ENCODE measurements at places on chromosomes 12 and 14.

DNA sequence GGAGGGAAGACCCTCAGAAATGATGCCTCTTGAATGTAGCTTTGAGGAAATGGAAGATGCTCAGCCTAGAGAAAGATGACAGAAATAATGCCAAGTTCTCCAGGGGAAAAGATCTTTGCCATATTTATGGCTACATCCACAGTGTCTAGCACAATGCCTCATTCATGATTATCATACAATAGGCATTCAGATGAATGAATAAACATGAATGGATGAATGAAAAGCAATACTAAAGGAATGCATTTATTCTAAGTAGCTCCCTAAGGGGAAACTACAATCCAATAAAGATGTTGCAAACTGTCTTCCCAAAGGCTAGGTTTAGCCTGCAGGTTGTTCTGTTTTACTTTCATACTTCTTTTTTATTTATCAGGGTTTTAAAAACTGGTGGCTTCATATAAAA is 12.0 kb downstream of the TMTC1 start:
- no peaks in the 10 kb centered on the region for H3K36me3 ChIP-seq
- no peaks in the 10 kb centered on the region for H3K27me3 ChIP-seq
- DNase-seq: no peak
- H3K4me1 ChIP-seq: no peaks in the 10 kb centered on the region
- H3K27ac ChIP-seq: no peak overlapping the region

DNA sequence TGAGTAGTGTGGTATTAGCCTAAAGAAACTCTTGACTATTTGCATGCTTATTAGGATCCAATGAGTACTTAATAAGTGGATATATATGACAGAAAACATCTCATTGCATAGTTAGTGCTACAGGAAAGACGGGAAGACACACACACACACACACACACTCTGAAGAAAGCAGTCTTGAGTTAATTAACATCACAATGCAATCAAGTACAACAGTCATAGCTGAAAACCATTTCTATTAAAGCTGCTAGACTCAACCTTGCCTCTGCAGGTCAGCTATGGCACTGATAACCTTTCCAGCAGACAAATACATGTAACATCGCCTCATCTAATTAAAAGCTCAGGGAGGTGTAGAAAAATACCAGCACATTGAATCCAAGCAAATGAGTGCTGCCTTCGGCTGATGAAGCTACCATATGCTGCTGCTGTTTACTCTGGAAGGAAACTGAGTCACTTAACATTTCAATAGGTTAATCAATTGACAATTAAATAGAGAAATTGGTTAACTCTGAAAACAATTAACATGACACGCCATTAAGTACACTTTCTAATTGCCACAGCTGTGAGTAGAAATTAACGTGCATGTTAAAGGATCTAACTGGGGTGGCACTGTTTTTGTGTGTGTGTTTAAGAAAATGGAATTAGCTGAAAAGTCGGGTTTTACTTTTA is 93.2 kb upstream of the OTX2 start:
- no peaks in the 10 kb centered on the region for H3K36me3 ChIP-seq
- no peak overlapping the region for H3K4me3 ChIP-seq
- H3K27me3 ChIP-seq: no peaks in the 10 kb centered on the region
- H3K4me1 ChIP-seq: no peaks in the 10 kb centered on the region
- no peak for DNase-seq

GRCh38 chr12:19675361-19675760 is 236.1 kb downstream of the AEBP2 start:
- no peaks in the 10 kb centered on the region for H3K4me1 ChIP-seq
- no peak overlapping the region for H3K27ac ChIP-seq
- no peak overlapping the region for H3K4me3 ChIP-seq
- H3K36me3 ChIP-seq: no peaks in the 10 kb centered on the region
- DNase-seq: no peak
- H3K27me3 ChIP-seq: no peaks in the 10 kb centered on the region

- DNase-seq: no peak
- no peaks in the 10 kb centered on the region for H3K36me3 ChIP-seq
- no peaks in the 10 kb centered on the region for H3K4me1 ChIP-seq
- H3K27me3 ChIP-seq: no peaks in the 10 kb centered on the region
- no peak overlapping the region for H3K27ac ChIP-seq
Measured at GRCh38 chr12:118436002-118436730, 59.8 kb downstream of the SUDS3 start.

DNA sequence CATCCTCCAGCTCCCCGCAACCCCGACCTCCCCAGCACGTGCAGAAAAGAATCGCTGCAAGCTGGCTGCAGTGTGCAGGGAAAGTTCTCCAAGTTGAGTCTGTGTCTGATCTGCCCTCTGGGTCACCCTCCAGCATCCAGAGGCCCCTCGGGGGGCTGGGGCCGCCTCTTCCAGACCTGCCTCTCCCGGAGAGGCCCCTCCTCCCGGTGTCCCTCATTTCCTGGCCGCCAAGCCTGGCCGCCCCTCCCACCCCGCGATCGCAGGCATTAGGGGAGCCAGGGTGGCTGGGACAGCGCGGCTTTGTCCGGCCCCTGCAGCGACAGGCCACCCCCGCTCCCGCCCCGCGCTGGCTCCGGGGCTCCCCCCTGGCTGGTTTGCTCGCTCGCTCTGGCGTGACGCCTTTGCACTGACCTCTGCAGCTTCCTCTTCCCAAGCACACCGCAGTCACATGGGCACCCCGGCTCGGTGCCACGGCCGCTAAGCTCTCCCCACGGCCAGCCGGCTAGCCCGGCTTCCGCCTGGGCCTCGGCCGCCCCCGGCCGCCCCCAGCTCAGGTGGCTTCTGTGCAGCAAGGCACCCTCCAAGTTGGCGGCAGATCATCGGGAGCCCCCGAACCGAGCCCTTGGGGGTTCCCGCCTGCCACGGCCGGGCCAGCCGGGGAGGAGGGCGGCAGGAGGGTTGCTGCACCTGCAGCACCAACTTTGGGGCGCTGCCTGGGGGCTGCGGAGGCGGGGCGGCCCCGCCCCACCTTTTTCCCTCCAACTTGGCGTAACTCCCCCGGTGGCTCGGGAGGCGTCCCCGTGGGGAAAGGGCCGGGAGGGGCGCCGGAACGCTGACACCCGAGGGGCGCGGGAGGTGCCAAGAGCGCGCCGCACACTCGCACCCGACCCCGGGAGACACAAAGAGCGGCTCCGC is 43.7 kb downstream of the KDM2B start:
- H3K27me3 ChIP-seq: no peaks in the 10 kb centered on the region
- peaks cover 15% of the 10 kb centered on the region for H3K4me1 ChIP-seq
- peak overlapping the region; percentile 69 for H3K4me3 ChIP-seq
- peak overlapping the region; percentile 87 for H3K27ac ChIP-seq
- H3K36me3 ChIP-seq: no peaks in the 10 kb centered on the region

- no peak overlapping the region for H3K4me3 ChIP-seq
- H3K27ac ChIP-seq: no peak overlapping the region
- no peaks in the 10 kb centered on the region for H3K4me1 ChIP-seq
- H3K36me3 ChIP-seq: no peaks in the 10 kb centered on the region
- no peak for DNase-seq
- no peaks in the 10 kb centered on the region for H3K27me3 ChIP-seq
Measured at GRCh38 chr12:1864456-1864855, 44.1 kb downstream of the LRTM2 start.

- no peak overlapping the region for H3K4me3 ChIP-seq
- no peaks in the 10 kb centered on the region for H3K27me3 ChIP-seq
- peak overlapping the region; percentile 86 for H3K27ac ChIP-seq
- peaks cover 11% of the 10 kb centered on the region for H3K4me1 ChIP-seq
- no peaks in the 10 kb centered on the region for H3K36me3 ChIP-seq
Measured at GRCh38 chr14:100407376-100408102, 84.4 kb downstream of the SLC25A47 start.

DNA sequence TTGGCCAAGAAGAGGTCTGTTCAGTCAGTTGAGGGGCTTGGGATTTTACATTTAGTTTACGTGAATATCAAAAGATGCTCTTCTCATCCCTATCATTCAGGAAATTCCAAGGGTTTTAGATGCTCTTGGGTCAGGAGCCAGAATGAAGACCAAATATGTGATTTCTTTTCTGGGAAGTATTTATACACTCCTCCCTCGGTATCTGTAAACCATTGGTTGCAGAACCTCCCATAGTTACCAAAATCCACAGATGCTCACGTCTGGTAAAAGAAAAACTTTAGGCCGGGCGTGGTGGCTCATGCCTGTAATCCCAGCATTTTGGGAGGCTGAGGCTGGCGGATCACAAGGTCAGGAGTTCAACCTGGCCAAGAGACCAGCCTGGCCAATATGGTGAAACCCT is 75.9 kb downstream of the TNFAIP2 start:
- H3K27me3 ChIP-seq: no peaks in the 10 kb centered on the region

- H3K27me3 ChIP-seq: no peaks in the 10 kb centered on the region
- H3K36me3 ChIP-seq: no peaks in the 10 kb centered on the region
- no peaks in the 10 kb centered on the region for H3K4me1 ChIP-seq
Measured at GRCh38 chr12:72330301-72330700, 58.1 kb downstream of the TRHDE start.

DNA sequence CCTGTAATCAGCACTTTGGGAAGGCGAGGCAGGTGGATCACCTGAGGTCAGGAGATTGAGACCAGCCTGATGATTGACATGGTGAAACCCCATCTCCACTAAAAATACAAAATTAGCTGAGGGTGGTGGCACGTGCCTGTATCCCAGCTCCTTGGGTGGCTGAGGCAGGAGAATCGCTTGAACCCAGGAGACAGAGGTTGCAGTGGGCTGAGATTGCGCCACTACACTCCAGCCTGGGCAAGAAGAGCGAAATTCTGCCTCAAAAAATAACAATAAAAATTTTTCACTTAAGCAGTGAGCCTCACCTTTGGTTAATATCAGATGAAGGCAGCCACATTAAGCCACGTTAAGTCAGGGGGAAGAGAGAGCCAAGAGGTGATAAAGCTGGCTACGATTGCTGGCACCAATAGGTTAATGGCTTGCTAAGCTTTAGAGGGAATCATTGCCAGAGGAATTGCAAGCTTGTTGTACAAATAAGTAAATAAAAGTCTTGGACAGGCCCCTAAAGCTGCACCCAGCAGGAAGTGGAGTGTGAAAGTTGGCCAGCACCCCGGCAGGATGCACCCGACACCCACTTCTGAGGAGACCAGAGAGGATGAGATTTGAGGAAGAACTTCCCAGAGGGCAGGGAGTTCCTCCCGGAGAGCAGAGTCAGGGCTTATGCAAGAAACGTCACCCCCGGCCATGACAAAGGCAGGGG is 41.3 kb upstream of the TESC start:
- H3K4me3 ChIP-seq: no peak overlapping the region
- no peak for DNase-seq
- no peaks in the 10 kb centered on the region for H3K4me1 ChIP-seq

GRCh38 chr12:48002773-48003218 is 1.5 kb downstream of the COL2A1 start:
- no peak overlapping the region for H3K27ac ChIP-seq
- no peaks in the 10 kb centered on the region for H3K36me3 ChIP-seq
- H3K27me3 ChIP-seq: peaks cover 60% of the 10 kb centered on the region
- no peak for DNase-seq

DNA sequence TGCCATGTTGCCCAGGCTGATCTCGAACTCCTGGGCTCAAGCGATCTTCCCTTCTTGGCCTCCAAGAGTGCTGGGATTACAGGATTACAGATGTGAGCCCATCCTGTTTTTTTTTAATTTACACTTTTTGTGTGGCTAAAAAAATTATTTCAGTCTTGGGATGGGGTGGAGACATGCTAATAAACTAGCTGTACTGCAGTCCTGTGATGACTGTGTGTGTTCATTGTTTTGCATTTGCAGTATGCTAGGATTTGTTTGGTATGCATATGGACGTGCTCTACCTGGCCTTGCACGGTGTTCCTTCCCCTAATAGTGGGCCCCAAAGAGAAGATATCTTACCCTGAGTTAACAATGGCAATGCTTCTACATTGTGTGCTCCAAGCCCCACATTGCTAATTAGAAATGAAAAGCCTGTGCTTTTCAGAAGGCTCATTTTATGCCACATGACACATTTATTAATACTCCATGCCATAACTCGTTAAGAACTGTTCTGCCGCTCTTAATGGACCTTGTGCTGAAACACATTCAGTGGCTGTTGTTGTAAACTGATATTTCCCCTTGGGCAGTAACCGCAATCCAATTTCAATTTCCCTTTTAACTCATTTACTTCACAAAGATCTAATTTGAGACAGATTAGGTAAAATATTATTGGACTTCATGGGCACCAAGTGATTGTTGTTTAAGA is 86.4 kb downstream of the SCN8A start:
- no peak for DNase-seq
- H3K4me3 ChIP-seq: no peak overlapping the region
- no peaks in the 10 kb centered on the region for H3K27me3 ChIP-seq

DNA sequence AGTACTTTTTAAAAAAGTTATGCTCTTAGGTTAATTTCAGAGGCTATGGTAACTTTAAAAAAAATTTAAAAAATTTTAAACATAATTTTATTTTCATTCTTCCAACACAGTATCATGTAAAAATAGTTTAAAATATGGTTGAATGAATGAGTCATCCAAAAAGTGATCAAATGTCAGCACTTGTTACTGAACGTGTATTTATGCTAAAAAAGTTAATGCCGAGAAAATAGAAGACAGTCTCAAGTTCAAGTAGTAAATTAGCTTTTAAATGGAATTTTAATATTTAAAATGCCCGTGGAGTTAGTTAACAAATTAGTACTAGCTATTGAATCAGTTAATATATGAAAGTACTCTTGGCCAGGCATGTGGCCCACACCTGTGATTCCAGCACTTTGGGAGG is 4.8 kb downstream of the AEBP2 start:
- H3K27ac ChIP-seq: no peak overlapping the region
- H3K4me1 ChIP-seq: no peaks in the 10 kb centered on the region
- no peaks in the 10 kb centered on the region for H3K27me3 ChIP-seq

DNA sequence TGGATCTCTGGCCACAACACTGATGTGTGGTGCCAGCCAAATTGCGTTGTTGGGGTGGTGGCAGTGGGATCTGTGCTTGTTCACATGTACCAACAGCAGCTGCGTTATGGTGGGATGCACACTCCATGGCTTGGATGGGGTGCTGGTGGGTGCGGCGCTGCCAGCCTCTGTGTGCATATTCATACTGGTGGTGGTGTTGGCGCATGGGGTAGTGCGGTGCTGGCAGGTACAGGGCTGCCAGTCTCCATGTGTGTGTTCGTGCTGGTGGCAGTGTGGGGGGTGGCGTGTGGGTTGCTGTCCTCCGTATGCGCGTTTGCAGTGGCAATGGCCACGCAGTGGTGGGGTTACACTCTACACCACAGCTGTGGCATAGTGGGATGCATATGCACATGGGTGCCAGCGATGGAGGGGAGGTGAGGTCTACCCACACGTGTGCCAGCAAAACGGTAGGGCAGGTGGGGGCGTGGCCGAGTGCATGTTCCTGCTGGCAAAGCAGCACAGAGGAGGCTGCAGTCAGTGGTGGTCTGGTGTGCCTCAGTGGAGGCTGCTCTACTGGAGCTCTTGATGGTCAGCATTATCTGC is 26.5 kb downstream of the RAD51B start:
- DNase-seq: no peak
- H3K36me3 ChIP-seq: no peaks in the 10 kb centered on the region
- no peaks in the 10 kb centered on the region for H3K27me3 ChIP-seq
- H3K27ac ChIP-seq: no peak overlapping the region

All from colonic mucosa (tissue), 4 donors.